ENCODE measurements at places on chromosomes 6 and 20. TPM values are rescaled to one million over a fixed set of nuclear protein-coding genes. Genes with fewer than 3 reads are reported as not detected.
A peak's percentile ranks its signal among the peaks of the same experiment; 100 is the strongest.

GRCh38 chr6:43328528-43328927 lies 19.9 kb upstream of the CRIP3 start:
- no peak for ATAC-seq

GRM1 gene
- total RNA-seq, result not detected

GRCh38 chr6:31530659-31531058 lies 1.9 kb downstream of the MCCD1 start:
- ATAC-seq, result no peak

RNF144B gene
- 21.6 TPM for total RNA-seq

- ATAC-seq, result peak; percentile 60
Measured at GRCh38 chr6:106574741-106575458, 54.4 kb downstream of the RTN4IP1 start.

DNA sequence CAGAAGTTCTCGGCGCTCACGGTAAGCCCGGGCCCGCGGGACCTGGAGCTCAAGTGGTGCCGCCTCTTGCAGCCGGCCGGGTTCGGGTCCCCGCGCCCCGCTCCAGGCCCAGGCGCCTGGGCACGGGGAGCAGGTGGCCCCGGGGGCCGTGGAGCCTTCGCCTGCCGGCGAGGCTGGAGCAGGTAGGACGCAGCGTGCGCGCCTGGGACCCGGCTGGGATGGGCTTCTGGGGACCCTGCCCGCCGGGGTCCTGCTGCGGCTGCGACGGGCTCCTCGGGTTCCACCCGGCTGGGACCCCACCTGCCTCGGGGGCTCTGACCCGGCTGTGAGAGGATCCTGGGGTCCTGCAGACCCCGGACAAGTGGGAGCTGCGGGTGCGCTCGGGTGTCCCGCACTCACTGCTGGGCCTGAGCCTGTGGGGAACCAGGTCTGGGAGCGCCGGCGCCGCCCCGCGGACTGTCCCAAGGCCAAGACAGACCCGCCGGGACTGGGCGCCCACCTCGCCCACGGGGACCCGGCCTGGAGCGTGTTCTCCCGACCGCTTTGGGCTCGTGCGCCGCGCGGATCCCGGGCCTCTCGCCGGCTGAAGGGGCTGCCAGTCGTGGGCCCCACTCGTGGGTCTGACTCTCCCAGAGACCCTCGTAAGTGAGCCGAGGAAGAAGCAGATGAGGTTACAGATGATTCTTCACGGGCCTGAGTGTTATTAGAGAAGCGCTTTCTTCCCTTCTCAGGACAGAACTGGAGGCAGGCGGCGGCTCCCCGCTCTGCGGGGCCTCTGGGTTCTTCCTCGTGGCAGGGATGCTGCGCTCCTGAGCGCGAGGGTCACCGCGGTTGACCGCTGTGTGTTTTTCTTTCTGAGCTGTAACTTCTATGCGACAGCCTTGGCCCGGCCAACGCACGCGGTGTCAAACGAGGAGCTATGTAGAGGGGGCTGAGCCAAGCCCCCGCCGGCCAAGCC lies 729 bp downstream of the SMOC2 start:
- ATAC-seq, result peak; percentile 20

DNA sequence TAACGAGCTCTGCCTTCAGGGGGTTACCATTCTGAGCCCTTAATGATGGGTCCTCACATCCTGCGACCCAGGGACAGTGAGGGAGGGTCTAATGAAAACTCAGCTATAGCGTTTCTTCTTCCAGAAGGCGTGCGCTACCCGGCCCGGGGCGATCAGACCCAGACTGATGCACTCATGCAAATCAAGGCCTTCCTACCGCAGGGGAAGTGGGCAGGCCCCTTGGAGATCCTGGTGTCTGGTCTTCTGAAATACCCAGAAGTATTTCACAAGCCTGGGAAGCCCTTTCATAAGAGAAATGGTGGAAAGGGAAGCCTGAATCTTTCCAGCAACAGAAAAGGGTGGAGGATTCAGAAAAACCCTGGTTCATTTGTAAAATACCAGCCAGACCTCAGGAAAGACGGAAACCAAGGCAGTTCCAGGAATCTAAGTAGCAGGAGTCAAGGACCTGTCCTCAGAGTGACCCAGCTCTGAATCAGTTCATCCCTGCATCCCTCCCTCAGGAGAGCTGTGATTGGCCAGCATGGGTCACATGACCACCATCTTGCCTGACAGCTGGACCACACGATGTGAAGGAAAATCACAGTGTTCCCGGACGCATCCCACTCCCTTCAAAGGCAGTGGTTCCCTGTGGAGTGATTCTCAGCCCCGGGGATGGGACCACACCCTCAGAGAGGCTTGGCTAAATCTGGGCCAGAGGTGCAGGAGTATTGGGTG lies 12.7 kb downstream of the BFSP1 start:
- no peak for ATAC-seq
